ENCODE measurements at places on chromosomes 13 and 19.

GRCh38 chr13:41241626-41242025 lies 21.8 kb downstream of the MTRF1 start:
- no peak for DNase-seq

- DNase-seq, result no peak
These were observed 6.8 kb downstream of the PDE4A start for GRCh38 chr19:10427169-10427568.

DNA sequence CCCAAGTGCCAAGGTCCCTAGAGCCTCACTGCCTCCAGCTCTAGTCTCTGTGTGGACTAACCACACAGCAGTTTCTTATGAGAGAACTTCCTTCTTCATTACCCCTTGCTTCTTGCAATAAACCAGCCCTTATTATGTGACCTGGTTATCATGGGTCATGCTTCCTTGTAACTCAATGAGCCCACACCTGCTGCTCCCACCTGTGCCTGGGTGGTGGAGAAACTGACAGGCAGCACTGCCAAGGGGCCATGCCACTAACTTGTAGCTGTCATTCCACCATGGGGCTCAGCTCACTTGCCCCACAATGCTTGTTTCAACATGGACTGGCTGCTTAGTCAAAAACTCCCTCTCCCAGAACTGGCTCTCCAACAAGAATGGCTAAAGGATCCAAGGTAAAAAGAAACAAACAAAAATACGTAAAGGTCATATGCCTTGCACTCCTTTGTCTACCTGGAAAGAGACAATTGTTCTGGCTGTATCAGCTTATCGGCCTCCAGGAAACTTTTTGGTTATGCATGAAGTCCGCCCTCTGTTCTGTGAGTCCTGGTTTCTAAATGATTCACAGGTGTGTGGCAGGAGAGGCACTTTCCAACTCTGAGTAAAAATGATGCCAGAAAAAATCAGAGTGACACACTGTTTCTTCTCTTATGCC lies 446.4 kb downstream of the COG6 start:
- peak; percentile 59 for DNase-seq

GRCh38 chr13:51152701-51153100 lies 41.6 kb upstream of the C13orf42 start:
- no peak for DNase-seq

- no peak for DNase-seq
These were observed 376.6 kb downstream of the PCDH9 start for GRCh38 chr13:66853564-66853963.

GRCh38 chr19:32053376-32053775 lies 292.0 kb upstream of the ZNF507 start:
- no peak for DNase-seq

DNA sequence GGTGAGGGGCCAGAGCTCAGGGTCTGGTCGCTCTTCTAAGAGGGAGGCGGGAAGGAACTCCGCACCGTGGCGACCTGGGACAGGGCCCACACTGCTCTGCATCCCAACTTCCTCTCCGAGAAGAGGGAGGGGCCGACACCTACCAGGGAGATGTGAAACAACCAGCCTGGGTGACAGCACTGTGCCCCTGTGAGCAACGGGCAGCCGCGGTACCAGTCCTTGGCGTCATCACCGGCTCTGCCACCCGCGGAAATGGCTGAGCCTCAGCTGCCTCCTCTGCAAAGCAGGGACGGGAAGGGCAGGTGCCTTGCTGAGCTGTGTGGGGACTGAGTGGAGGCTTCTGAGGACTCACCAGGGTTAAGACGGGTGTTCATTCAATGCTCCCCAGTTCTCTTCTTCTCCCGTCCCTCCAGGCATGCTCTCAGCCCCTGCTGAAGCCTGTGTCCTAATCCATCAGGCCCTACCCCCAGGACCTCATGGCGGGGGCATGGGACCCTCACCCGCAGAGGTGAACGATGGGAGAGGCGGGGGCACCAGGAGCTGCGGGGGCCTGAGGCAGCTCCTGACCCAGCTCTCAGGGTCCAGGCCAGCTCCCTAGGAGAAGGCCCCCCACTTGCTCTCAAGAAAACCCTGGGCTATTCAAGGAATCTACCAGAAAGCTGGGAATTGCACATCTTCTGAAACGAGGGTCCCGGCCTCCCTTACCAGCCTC lies 9.3 kb downstream of the ZNF787 start:
- DNase-seq, result peak; percentile 46

DNA sequence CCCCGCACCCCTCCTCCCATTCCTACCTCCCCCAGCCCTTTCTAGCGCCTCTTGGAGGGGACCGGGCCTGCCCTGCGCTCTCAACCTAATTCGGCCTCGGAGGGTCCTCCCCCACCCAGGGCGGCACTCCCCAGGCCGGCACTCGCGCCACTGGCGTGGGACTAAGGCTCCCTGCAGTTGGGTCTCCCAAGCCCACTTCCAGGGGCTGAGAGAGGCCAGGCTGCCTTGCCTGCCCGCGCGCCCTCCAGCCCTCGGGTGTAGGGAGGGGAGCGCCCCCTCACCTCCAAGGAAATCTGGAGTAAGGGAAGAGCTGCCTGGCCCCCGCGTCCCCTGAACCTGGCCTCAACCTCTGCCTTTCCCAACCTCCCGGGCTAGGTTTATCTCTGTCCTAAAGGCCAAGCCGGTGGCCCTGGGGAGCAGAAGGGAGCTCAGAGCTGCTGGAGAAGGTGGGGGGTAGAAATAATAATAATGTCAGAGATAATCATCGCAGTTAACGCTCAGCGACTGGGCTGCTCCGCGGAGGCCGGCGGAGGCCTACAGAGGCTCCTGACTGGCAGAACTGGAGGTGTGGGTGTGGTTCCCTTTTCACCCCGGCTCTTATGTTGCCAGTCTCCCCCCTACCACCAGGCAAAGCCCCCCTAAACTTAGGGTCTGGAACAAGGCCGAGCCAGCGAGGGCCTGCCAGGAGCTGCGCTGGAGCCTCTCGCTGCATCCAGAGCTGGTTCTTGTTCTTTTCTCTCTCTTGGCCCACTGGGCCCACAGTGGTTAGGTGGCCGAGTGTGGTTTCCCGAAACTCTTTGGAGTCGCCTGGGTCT lies 9.6 kb downstream of the ZIC2 start:
- DNase-seq, result no peak

DNA sequence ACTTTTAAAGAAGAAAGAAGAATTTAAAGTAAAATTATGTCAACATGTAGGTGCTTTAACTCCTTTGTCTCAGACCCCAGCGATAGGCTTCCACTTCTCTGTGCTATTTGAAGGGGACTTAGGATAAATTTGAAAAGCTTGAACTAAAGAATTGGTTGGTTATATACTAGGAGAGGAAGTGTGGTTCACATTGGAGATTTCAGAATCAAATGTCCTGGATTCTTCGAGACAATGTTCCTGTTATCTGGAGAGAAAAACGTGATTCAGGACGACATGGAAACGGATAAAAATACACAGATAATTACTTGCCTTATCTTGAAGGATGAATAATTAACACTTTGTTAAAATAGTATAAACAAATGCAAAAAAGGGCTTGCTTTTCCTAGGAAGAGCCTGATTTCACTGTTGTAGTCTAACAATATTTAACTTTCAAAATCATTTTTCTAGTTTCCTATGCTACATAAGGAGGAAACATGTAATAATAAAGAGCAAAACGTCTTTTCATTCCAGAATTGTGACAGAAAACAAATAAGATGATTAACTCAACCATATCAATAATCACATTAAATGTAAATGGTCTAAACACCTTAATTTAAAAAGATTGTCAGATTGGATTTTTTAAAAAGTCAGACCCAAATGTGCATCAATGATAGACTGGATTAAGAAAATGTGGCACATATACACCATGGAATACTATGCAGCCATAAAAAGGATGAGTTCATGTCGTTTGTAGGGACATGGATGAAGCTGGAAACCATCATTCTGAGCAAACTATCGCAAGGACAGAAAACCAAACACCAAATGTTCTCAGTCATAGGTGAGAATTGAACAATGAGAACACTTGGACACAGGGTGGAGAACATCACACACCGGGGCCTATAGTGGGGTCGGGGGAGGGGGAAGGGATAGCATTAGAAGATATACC lies 724 bp upstream of the ZNF780A start:
- DNase-seq, result no peak

GRCh38 chr13:80572923-80573316 lies 232.0 kb upstream of the SPRY2 start:
- DNase-seq, result no peak

GRCh38 chr13:84843368-84843767 lies 955.9 kb downstream of the SLITRK6 start:
- no peak for DNase-seq

- DNase-seq, result no peak
These were observed 22.8 kb upstream of the CEBPG start for GRCh38 chr19:33350538-33351309.

- no peak for DNase-seq
These were observed 21.0 kb downstream of the DHX34 start for GRCh38 chr19:47370045-47370611.

DNA sequence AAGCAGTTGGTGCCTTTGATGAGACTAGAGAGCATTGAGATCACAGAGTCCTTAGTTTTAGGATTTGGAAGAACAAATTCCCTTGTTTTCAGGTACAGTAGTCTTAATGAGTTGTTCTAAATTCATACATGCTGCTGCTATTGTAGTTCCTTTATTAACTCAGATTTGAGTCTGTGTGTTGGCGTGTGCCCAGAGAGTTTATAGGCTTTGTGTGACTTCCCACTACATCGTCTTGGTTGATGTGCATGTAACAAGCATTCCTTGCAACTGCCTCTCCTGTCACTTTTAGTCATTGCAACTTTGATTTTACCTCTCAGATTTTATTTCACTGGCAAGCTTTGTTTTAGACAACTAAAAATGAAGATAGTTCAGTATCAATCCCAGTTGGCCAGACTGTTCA lies 135.5 kb downstream of the ZAR1L start:
- DNase-seq, result no peak

- DNase-seq, result no peak
These were observed 631.3 kb downstream of the EFNB2 start for GRCh38 chr13:105904034-105904742.

GRCh38 chr13:91567485-91568207 lies 169.2 kb downstream of the GPC5 start:
- no peak for DNase-seq

DNA sequence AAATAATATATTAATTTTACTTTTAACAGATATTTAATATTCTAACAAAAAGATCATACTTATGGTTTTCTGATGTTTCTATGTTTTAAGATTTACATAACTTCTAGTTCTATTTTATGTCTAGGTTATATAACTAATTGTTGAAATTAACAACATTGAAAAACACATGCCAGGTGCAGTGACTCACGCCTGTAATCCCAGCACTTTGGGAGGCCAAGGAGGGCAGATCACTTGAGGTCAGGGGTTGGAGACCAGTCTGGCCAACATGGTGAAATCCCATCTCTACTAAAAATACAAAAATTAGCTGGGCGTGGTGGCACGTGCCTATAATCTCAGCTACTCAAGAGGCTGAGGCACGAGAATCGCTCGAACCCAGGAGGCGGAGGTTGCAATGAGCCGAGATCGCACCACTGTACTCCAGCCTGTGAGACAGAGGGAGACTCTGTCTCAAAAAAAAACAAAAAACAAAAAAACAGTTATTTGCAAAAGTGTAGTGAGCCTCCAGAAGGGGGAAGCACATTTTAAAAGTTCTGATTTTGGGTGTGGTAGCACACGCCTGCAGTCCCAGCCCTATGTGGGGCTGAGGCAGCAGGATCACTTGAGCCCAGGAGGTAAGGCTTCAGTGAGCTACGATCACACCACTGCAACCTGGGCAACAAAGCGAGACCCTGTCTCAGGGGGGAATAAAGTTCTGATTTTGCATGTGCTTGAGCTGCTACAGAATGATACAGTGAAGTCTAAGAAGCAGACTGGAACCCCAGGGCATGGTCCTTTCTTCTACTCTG lies 18.7 kb downstream of the MIPEP start:
- DNase-seq, result no peak

GRCh38 chr19:54435551-54436016 lies 13.4 kb upstream of the LENG8 start:
- no peak for DNase-seq

DNA sequence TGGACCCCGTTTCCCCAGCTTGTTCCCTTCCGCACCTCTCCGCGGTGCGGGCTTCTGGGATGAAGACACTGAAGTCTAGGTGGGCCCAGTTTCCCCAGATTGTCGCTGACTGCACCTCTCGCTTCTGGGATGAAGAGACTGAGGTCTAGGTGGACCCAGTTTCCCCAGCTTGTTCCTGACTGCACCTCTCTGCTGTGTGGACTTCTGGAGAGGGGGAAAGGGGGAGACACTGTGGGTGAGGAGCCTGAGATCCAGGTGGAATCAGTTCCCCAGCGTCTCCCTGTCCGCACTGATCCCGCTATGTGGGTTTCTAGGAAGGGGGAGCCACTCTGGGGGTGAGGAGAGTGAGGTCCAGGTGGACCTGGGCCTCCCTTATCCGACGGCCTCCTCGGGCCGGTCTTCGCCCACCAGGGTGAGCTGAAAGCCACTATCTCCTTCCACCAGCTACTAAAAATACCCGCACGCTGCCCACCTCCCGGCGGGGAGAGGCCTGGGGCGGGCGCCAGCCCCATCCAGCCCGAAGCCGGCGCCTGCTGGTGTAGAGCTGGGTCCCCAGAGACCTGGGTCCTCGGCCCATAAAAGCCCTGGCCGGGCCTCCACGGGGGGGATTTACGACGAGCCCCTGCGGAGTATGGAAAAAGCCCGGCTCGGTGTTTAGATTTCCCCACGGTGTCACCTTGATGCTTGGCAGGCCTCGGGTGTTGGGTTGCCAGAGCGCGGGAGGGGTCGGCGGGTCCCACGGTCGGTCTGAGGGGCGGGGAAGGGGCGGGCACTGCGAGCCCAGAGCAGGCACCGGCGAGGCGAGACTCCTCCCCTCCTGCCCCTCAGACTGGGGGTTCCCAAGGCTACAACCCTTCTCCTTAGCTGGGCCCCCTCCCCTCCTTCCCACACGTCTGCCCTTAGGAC lies 10.6 kb downstream of the FUT6 start:
- DNase-seq, result peak; percentile 41

DNA sequence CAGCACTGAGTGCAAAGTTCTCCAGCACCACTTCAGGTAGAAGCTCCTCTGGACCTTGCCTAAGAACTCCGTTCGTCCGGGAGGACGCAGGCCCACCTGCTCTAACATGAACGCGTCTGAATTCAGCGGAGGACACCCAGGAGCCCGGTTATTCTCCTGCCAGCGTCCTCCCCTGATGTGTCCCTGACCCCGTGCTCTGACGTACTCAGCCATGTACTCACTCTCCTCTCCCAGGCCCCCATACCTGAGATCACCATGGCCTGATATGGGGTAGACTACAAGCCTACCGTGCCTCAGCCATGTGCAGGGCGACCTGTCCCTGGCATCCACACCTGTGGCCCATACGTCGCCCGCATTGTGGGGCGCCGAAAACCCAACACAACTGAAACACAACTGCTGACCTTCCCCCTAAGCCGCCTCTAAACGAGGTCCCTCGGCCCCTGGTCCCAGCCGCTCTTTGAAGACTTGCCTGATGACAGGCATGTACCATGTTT lies 744 bp upstream of the ZNF584 start:
- DNase-seq, result no peak

GRCh38 chr13:96011291-96011872 lies 41.8 kb downstream of the UGGT2 start:
- no peak for DNase-seq
